ENCODE measurements at places on chromosomes 5 and 9.

GRCh38 chr5:105581988-105582690, 2019.5 kb upstream of the NUDT12 start:
- DNase-seq: no peak

- no peak for DNase-seq
These were observed 11.7 kb upstream of the CFAP157 start for GRCh38 chr9:127694890-127695720.

DNA sequence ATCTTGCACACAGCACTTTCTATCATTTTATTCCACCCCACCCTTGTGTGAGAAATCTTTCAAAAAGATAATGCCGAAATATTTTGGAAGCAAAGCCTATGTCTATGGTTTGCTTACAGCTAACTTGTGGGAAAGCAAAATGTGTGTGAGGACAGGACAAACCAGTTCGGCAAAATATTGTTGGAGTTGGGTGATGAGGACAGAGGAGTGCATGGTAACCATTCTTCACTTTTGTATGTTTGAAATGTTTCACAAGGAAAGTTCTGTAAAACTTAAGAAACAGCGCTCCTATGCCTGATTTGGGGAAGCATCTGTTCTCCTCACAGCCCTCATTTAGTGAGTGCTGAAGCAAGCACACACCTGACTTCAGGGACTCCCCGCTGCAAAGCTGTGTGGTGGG, 62.0 kb upstream of the RNF130 start:
- no peak for DNase-seq

DNA sequence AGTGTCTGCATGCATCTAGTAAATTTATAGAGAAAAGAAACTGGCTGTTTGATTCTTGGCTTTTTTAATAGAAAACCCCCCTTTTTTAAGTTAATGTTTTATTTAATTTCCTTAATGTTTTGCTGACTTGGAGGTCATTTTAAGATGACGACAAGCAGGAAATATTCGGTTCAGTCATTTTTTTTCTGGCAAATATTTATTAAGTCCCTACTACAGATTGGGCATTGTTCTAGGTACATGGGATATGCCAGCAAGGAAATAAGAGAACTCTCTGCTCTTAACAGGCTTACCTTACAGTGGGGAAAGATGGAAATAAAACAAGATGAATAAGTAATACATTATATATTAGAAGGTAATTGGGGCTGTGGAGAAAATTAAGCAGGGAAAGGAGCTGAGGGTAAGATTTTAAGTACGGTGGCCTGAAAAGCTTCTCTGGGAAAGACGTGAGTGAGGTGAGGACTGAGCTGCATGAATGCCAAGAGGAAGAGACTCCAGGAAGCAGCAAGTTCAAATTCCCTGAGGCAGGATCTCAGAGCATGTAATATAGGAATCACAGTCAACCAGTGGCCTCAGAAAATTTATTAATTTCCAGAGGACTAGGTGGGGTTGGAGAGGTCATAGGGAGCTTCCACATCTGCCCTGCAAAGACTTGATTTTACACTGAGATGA, 316.0 kb upstream of the DAP start:
- DNase-seq: no peak

- DNase-seq: no peak
These were observed 218.9 kb downstream of the EPB41L4A start for GRCh38 chr5:112200131-112200530.

- DNase-seq: no peak
These were observed 251.7 kb downstream of the PAPPA start for GRCh38 chr9:116405321-116405720.

- DNase-seq: no peak
These were observed 5.3 kb upstream of the GLRX start for GRCh38 chr5:95827892-95828246.

DNA sequence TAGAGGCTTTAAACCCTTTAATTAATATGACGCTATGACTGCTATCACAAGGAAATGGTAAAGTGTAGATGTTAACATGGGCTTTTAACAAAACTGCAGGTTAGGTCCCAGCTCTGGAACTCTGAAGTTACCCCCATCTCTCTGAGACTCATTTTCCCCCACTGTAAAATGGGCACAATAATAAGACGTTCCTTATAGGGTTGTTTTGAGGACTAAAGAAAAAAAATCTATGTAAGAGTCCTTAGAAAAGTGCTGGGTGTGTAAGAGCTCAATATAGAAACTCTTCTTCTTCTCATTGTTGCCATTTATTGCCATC, 45.8 kb upstream of the STK32A start:
- DNase-seq: no peak

- DNase-seq: no peak
These were observed 25.5 kb downstream of the CWC27 start for GRCh38 chr5:64794053-64794770.

GRCh38 chr9:70389188-70389587, 25.3 kb downstream of the KLF9 start:
- no peak for DNase-seq

DNA sequence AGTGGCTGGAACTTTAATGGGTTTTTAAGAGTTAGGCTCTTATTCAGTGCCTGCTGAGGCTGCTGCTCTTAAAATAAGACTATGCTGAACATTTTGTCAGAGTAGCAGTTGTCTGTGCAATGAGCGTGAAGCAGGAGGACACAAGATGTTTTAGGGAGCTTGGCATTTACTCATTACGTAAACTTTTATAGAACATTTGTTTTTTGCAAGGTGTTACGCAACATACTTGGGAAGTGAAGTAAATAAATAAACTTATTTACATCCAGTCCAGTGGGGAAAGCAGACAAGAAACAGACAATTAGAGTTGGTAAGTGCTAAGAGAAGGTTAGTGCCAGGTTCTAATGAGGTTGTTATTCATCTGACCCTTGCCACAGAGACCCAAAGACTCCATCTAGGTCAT, 226.0 kb downstream of the HINT1 start:
- DNase-seq: no peak

- DNase-seq: no peak
These were observed 26.4 kb downstream of the NCS1 start for GRCh38 chr9:130198501-130199179.

DNA sequence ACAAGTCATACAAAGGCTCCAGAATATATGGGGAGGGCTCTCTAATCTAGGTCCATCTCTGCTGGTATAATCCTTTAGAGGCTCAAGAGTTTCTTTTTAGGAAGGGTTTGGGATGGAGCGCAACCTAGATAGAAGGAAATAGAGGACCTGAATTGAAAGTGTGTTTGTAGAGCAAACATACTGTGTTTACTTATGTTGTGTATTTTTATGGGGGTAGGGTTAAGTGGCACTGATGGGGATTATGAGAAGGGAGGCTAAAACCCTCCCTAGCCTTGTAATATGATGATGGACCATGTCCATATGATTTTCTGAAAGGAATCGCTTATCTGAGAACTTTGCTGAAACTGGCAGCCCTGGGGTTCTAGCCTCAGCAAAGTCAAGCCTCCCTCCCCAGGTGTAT, 4.4 kb upstream of the ELL2 start:
- DNase-seq: no peak

GRCh38 chr5:146751781-146752401, 126.7 kb downstream of the PPP2R2B start:
- peak; percentile 8 for DNase-seq

GRCh38 chr9:137604345-137605086, 970 bp upstream of the ARRDC1 start:
- DNase-seq: no peak

GRCh38 chr9:34989946-34990635, 546 bp downstream of the DNAJB5 start:
- DNase-seq: no peak

GRCh38 chr5:96481867-96482266, 48.8 kb upstream of the PCSK1 start:
- no peak for DNase-seq

- no peak for DNase-seq
These were observed 282.2 kb downstream of the DTWD2 start for GRCh38 chr5:118705959-118706667.

DNA sequence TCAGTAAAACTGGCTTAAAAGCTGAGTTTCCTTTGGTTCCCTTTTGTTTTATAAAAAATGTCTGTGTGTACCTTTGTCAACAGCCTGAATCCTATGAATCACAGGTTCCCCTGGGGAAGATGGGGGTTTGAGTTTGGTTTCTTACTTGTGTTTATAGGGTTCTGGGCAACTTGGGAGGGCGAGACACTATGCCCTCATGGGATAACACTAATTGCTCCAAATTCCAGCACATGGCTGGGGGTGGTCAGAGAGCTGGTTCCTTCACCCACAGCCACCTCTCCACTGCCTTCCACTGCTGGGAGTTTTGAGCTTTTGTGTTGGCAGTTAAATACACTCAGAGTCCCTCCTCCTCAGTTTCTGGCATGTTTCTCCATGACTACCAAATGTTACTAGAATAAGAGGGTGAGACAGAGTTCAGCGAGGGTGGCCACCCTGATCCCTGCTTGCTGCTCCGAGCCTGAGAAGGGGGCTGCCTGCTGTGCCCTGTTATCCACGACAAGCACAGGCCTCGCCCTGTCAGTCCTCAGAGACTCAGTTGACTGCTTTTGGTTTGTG, 83.0 kb upstream of the EPB41L4B start:
- no peak for DNase-seq

DNA sequence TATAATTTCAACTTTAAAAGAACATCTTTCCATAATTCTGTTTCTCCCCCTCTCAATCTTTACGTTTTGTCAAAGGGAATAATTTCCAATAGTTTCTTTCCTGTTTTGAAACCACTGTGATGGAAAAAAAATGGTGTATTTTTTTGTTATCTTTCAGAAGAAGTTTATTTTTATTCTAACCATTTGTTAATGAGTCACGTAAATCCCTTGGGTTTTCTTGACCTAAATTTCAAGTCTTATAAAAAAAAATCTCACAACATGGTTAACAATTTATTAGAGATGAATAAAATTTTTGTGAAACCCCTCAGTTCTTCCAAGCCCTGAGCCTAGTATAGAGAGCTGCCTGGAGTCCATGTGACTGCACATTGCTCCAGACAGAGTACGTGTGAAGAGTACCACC, 106.1 kb upstream of the FBXL17 start:
- DNase-seq: no peak

- no peak for DNase-seq
These were observed 413.4 kb upstream of the SLC30A5 start for GRCh38 chr5:68680366-68680765.

GRCh38 chr5:151413800-151414199, 33.6 kb upstream of the SLC36A1 start:
- DNase-seq: no peak

DNA sequence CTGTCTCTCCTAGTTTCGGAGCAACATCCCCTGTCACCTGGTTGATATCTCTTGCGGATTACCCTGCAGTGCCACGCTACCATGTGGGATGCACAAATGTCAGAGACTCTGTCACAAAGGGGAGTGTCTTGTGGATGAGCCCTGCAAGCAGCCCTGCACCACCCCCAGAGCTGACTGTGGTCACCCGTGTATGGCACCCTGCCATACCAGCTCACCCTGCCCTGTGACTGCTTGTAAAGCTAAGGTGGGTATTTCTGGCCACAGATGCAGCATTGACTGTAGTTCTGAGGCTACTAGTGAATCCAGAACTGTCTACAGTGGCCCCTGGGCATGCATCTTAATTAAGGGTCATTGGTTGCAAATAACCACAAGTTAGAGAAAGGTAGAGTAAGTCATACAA, 50.8 kb downstream of the AQP7 start:
- no peak for DNase-seq

DNA sequence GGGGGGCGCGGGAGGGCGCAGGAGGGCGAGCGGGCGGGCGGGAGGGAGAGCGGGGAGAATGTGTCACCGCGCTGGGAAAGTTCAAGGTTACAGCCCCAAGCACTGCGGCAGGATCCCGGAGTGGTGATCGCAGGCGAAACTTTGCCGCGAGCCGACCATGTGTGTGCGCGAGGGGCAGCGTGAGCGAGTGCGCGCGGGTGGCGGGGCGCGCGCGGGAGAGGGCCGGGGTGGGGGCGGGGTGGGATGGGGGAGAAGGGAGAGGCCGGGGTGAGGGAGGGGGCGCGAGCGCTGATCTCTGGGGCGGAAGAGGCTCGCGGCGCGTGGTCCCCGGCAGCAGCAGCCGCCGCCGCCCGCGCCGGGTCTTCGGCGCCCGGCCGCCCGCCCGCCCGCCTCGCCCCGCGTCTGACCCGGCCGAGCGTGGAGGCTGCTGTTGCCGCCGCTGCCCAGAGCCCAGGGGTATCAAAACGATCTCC, at the start of gene NFIB:
TSS of gene NFIB (minus strand) at position 191 of the 473 bp plus-strand sequence. CDS start 630 bp downstream, outside the sequence.
- DNase-seq: no peak

DNA sequence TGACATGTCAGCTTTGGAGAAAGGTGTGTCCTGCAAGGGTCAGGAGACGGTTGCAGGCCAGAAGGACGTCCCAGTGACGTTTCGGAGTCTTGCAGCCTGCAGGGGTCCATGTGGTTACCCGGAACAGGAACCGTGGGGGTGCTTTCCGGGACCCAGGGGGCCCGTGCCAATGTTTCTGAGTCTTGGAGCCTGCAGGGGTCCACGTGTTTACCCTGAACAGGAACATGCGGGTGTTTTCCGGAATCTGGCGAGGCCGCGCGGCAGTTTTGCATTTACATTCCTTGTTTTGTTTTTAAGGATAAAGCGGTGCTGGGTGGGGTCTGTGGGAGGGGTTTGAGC, 30.6 kb downstream of the NKD2 start:
- DNase-seq: no peak

DNA sequence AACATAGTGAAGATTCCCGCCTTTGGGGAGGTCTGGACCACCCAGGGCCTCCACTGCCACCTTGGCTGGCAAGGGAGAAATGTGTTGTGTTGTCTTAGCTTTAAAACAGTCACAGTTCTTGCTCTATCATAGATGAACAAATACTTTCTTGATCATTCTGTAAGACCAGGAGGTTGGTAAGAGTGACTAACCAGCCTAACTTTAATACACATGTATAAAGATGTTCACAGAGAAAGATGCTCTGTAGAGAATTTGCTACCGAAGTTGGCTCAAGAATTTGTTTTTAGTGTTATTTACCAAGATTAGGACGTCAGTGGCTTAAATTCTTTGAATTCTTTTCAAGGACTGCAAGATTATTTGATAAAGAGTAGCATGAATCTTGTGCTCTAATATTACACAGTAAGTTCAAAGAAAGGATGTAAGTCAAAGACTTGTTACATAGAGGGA, 28.4 kb downstream of the GLRX start:
- no peak for DNase-seq

DNA sequence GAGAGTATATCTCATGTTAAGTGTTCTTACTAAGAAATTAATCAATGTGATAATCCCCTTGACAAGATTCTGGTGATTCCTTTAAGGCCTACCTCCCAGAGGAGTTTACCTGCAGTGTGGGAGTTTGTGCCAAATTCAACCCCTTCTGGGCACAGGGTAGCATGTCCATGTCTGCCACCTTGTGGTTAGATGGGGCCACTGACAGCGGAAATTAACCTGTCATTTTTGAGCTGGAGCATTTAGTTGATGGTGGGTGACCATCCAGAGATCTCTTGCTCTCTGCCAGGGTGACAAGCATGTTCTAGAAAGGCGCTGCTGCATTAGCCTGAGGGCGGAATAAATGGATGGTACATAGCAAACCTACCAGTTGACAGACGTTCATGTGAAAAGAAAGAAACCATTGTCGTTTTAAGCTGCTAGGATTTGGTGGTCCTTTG, 132.2 kb downstream of the FBXO4 start:
- DNase-seq: peak; percentile 12

DNA sequence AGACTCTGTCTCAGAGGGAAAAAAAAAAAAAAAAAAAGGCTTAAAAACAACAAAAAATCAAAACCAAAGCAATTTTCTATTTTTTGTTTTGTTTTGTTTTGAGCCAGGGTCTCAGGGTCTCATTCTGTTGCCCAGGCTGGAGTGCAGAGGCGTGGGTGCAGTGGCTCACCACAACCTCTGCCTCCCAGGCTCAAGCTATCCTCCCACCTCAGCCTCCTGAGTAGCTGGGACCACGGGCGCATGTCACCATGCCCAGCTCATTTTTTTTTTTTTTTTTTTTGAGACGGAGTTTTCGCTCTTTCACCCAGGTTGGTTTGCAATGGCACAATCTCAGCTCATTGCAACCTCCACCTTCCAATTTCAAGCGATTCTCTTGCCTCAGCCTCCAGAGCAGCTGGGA, 5.7 kb downstream of the STK10 start:
- no peak for DNase-seq

Measured in stimulated activated CD8-positive, alpha-beta memory T cell treated with anti-CD3 and anti-CD28 coated beads, Interleukin-4, amount 100 ng/mL, for 4 hours (primary cell).